ENCODE measurements at places on chromosomes 1 and 21. TPM values are rescaled to one million over a fixed set of nuclear protein-coding genes. Genes with fewer than 3 reads are reported as not detected.

- no peak for DNase-seq
- H3K4me1 ChIP-seq: peaks cover 14% of the 10 kb centered on the region
- H3K27me3 ChIP-seq: no peaks in the 10 kb centered on the region
- H3K4me3 ChIP-seq: no peak overlapping the region
- H3K36me3 ChIP-seq: no peaks in the 10 kb centered on the region
Measured at GRCh38 chr1:207248544-207249198, 72.8 kb upstream of the CD55 start.

The FAM163A gene
- not detected for total RNA-seq

DNA sequence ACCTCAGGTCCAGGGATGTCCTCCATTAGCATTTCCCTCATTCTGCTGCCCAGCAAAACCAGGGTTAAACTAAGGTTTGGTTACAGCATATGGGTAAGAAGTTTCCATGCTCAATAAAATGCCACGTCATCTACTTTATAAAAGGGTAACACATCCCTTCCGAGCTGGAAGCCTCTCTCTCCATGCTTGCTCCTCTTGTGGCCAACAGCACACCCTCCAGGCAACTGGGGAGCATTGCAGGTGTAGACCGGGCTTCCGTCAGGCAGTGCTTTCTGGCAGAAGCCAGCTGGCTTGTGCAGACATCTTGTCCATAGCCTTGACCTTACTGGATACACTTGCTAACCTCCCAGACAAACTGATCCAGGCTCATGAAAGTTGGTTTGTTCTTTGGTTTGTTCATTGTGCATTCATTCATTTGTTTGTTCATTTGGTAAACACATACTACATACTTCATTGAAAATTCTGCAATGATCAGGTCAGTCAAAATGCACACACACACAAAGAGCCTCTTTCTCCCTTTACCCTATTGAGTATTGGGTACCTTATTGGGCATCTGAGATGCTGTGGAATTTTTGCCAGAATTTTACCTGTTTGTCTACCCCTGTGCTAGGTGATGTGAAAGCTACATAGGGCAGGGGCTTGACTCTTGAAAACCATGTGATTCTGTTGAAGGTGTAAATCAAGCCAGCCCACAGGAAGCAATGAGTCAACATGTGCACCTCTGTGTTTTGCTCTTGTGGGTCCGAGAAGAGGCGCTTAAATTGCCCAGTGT, 422.8 kb downstream of the CAMTA1 start:
- H3K4me1 ChIP-seq: no peaks in the 10 kb centered on the region
- no peak overlapping the region for H3K4me3 ChIP-seq
- H3K27ac ChIP-seq: no peak overlapping the region

The B3GALT5 gene
- 8.3 TPM for total RNA-seq

The DNAJC6 gene
- 7.5 TPM for total RNA-seq

- no peak for DNase-seq
- H3K27ac ChIP-seq: peak overlapping the region; percentile 78
- H3K27me3 ChIP-seq: no peaks in the 10 kb centered on the region
- peaks cover 4% of the 10 kb centered on the region for H3K36me3 ChIP-seq
- no peak overlapping the region for H3K4me3 ChIP-seq
Measured at GRCh38 chr1:67711855-67712212, 26.8 kb downstream of the GADD45A start.

The SELE gene
- 0.87 TPM for total RNA-seq

DNA sequence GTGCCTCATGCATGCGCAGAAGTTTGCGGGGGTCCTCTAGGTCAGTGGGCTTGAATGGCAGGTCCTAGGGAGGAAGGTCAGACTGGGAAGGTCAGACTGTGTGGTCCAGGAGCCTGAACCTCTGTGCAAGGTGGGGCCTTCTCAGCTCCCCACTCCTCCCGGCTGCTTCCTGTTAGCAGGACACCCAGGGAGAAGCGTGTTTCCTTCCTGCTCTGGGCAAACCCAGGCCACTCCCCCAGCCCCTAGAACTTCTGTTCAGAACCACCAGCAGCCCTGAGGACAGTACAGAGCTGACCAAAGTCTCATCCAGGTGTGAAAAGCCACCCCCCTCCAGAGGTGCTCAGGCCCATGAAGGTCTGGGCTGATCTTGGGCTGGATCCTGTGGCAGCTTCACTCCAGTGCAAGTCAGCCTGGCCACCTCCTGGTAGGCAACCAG, 29.9 kb downstream of the NAV1 start:
- H3K27ac ChIP-seq: no peak overlapping the region
- H3K4me1 ChIP-seq: peaks cover 22% of the 10 kb centered on the region
- H3K36me3 ChIP-seq: no peaks in the 10 kb centered on the region
- H3K4me3 ChIP-seq: no peak overlapping the region
- no peak for DNase-seq

The ATP1A4 gene
- not detected for total RNA-seq

DNA sequence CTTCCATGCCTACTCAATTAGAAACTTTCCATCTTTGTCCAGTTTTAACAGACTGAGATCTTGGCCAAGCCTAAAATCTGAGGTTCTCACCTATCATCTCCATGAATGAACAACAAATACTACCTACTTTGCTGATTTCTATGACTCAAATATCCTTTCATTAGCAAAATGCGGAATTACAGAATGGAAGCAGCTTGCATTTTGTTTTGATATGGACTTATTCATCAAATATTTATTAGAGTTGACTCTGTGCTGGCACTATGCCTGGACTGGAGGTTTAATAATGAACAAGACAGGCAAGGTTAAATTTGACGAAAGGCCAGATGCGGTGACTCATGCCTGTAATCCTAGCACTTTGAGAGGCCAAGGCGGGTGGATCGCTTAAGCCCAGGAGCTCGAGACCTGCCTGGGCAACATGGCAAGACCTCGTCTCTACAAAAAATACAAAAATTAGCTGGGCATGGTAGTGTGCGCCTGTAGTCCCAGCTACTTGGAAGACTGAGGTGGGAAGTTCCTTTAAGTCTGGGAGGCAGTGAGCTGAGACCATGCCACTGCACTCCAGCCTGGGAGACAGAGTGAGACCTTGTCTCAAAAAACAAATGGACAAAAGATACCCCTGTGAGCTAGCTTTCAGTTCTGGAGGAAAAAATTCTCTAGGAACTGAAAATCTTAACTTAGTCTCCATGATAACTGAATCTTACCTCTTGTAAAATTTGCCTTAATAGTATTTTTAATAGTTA, 29.4 kb upstream of the SOD1 start:
- no peak overlapping the region for H3K27ac ChIP-seq
- peak; percentile 80 for DNase-seq
- no peaks in the 10 kb centered on the region for H3K36me3 ChIP-seq

The FAM78B gene
- not detected for total RNA-seq

DNA sequence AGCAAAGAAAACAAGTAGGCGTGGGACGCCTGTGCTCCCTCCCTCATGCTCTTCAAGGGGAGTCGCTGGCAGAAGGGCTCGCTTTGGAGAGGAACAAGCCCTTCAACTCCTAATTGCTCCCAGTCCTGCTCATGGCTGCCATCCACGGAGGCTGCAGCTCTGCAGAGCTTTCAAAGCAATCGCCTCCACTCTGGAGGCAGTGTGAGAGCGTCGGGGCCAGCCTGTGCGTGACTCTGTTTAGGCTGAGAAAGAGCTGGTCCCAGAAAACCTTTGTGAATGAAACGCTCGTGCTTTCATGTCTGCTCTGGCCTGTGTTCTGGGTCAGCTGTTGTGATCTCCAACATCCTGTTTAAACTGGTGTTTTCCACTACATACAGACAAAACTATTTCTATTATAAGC, 23.9 kb upstream of the RUNX1 start:
- no peaks in the 10 kb centered on the region for H3K36me3 ChIP-seq
- H3K27ac ChIP-seq: peak overlapping the region; percentile 29
- no peak for DNase-seq
- H3K4me1 ChIP-seq: no peaks in the 10 kb centered on the region
- H3K4me3 ChIP-seq: no peak overlapping the region

GRCh38 chr1:78375996-78376395, 114.8 kb upstream of the PTGFR start:
- H3K27me3 ChIP-seq: no peaks in the 10 kb centered on the region
- H3K27ac ChIP-seq: no peak overlapping the region
- no peaks in the 10 kb centered on the region for H3K4me1 ChIP-seq
- no peak for DNase-seq
- H3K36me3 ChIP-seq: no peaks in the 10 kb centered on the region

All from stomach (tissue), 19 donors.